Sciatic nerve (tissue), 2 donors: ENCODE measurements at places on chromosomes 7 and 10. TPM values are rescaled to one million over a fixed set of nuclear protein-coding genes. Genes with fewer than 3 reads are reported as not detected.

Gene PRKRIP1
- total RNA-seq, result 29.8 TPM

Gene ALOX5
- 33.7 TPM for total RNA-seq

Gene GRM8
- 1.8 TPM for total RNA-seq

Gene PRKCQ
- total RNA-seq, result 0.94 TPM

Gene TMEM270
- not detected for total RNA-seq

Gene LIPN
- 0.31 TPM for total RNA-seq

Gene CYP3A5
- total RNA-seq, result 4.6 TPM

Gene FAM180A
- 8.0 TPM for total RNA-seq

Gene EN2
- total RNA-seq, result not detected

Gene COL28A1
- total RNA-seq, result 182 TPM

Gene SLC13A4
- 0.27 TPM for total RNA-seq

Gene RPEL1
- not detected for total RNA-seq

Gene NPC1L1
- 0.45 TPM for total RNA-seq

Gene MRLN
- total RNA-seq, result not detected

Gene PLEKHS1
- total RNA-seq, result 0.22 TPM

Gene FXYD4
- total RNA-seq, result not detected

Gene PARP12
- 41.8 TPM for total RNA-seq

Gene PPP1R17
- total RNA-seq, result not detected

Gene PIP
- total RNA-seq, result not detected

Gene ARID5B
- total RNA-seq, result 63.8 TPM

Gene CNNM1
- total RNA-seq, result not detected

Gene TRIM50
- total RNA-seq, result 0.71 TPM

Gene ZNF25
- total RNA-seq, result 21.0 TPM

Gene MBL2
- total RNA-seq, result not detected

Gene CYP3A7
- total RNA-seq, result not detected

Gene SYT15B
- 12.5 TPM for total RNA-seq

Gene STEAP1
- total RNA-seq, result 17.1 TPM

Gene TAS2R5
- 6.2 TPM for total RNA-seq

Gene C7orf57
- total RNA-seq, result not detected

Gene SMO
- 24.8 TPM for total RNA-seq

Gene HYCC1
- total RNA-seq, result 60.0 TPM

Gene OPN4
- 0.18 TPM for total RNA-seq

Gene ATG9B
- total RNA-seq, result 0.67 TPM

Gene AKR1C4
- total RNA-seq, result not detected

Gene MCM10
- total RNA-seq, result 0.45 TPM

Gene CDC14C
- total RNA-seq, result 0.18 TPM

Gene PCLO
- total RNA-seq, result 0.98 TPM

Gene MKI67
- 1.3 TPM for total RNA-seq

Gene ASB10
- total RNA-seq, result not detected
